ENCODE measurements at places on chromosomes 2 and 18.

GRCh38 chr2:208015475-208015874 lies 9.9 kb downstream of the PLEKHM3 start:
- no peak for DNase-seq

DNA sequence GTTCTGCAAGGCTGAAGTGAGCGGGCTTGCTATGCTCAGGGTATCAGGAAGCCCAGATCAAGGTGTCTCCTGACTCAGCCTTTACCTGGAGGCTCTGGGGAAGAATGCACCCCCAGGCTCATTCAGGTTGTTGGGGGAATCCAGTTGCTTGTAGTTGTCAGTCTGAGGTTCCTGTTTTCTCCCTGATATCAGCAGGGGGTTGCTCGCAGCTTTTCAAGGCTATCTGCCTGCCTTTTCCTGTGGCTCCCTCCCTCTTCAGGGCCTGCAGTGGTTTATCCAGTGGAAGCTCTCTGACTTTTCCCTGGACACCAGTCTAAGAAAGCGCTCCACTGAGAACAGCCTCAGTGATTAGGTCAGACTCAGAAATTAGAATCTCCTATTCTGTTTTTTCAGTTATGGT lies 116.6 kb downstream of the PTPRM start:
- DNase-seq: no peak

DNA sequence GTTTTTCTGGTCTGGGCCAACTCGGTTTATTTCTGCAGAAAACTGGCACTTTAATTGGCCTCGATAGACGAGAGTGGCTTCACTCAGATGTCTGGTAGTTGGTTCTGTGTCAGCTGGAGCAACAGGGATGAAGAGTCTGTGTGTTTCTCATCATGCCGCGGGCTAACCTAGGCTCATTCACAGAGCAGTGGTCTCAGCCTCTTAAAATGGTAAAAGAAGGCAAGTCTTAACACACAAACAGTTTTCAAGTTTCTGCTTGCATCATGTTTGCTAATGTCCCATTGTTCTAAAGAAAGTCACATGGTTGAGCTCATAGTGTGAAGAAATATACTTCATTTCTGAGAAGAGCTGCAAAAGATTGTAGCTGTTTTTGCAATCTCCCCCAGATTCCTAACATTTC lies 37.5 kb upstream of the ANXA4 start:
- DNase-seq: no peak

- no peak for DNase-seq
Measured at GRCh38 chr2:239378021-239378917, 22.6 kb downstream of the HDAC4 start.

- no peak for DNase-seq
Measured at GRCh38 chr18:34710934-34711333, 836 bp downstream of the DTNA start.

- DNase-seq: no peak
Measured at GRCh38 chr2:108268001-108268400, 20.7 kb upstream of the SULT1C2 start.

- peak; percentile 95 for DNase-seq
Measured at GRCh38 chr2:165793779-165794535, at the start of gene GALNT3. Gene GALNT3, minus strand, starts transcription at chr2:165794247. Its CDS starts 23,547 bp downstream, at chr2:165770700.

GRCh38 chr18:10367836-10368235 lies 86.6 kb upstream of the APCDD1 start:
- no peak for DNase-seq

Measured in colonic mucosa (tissue), 4 donors.